SJSA1 (cell line): ENCODE measurements at places on chromosomes 13 and 19. TPM values are rescaled to one million over a fixed set of nuclear protein-coding genes. Genes with fewer than 3 reads are reported as not detected.
A peak's percentile ranks its signal among the peaks of the same experiment; 100 is the strongest.

GRCh38 chr13:46839399-46839798 lies 42.4 kb upstream of the ESD start:
- 0 out of 2 replicates have a peak, but pooled peaks cover 3% of the 10 kb centered on the region for H3K27me3 ChIP-seq
- H3K4me1 ChIP-seq, result no peaks in the 10 kb centered on the region
- no peak overlapping the region for H3K27ac ChIP-seq

DNA sequence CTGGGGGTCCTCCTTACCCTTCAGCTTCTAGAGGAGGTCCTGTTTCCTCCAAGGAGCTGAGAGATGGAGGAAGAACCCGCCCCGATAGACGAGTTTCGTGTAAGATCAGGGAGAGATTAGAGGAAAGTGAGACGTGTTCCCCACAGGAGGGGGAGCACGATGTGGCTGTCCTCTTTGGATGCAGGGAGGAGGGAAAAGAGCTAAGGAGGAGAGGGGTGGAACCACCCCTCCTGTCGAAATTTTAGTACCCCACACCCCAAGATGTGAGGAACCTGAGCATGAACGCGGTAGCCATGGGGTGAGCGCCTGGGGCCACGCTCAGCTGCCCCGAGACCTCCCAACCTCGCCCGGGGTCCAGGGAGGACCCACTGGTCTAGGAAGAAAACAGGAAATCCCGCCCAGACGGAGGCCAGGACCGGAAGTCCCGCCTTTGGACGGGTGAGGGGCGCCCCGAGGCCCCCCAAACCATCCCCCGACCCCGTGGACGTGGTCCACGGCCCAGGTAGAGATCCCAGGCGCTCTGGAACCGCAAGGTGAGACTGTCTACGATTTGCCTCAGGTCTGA lies 1.2 kb downstream of the AKT1S1 start:
- peaks cover 25% of the 10 kb centered on the region for H3K36me3 ChIP-seq
- peak overlapping the region; percentile 83 for H3K4me3 ChIP-seq
- peak overlapping the region; percentile 95 for H3K27ac ChIP-seq
- peaks cover 15% of the 10 kb centered on the region for H3K4me1 ChIP-seq
- peak; percentile 63 for DNase-seq

DNA sequence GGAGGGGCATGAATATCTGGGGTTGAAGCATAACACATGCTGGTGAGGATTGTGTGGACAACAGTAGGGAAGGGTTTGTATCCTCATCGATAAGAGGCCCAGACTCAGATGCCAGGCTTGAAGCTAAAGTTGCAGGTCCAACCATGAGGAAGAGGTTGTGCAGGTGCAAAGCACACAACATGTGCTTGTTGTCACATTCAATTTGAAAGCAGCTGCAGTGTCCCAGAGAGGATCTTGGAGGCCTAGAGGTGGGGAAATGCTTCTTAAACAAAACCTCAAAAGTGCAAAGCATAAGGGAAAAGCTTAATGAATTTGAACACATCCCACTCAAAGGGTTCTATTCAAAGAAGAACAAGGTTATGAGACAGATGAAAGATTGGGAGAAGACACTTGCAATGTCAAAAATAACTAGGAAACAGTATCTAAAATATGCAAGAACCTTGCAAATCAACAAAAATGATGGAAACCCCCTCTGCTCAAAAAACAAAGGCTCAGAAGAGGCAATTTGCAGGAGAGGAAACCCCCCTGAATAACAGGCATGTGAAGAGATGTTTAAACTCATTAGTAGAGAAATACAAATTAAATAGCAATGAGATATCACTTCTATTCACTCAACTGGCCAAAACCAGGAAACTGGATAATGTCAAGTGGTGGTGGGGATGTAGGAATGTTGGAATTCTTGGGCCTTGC lies 187.1 kb downstream of the KATNAL1 start:
- no peak overlapping the region for H3K4me3 ChIP-seq
- no peak for DNase-seq
- H3K27me3 ChIP-seq, result no peaks in the 10 kb centered on the region
- H3K4me1 ChIP-seq, result peaks cover 17% of the 10 kb centered on the region
- H3K27ac ChIP-seq, result no peak overlapping the region

KEAP1 gene
- 49.8 and 74.1 TPM in 2 replicates for total RNA-seq
